Activated CD4-positive, alpha-beta memory T cell treated with anti-CD3 and anti-CD28 coated beads, Interleukin-2, amount 10 ng/mL, durations not matched to agents 7 days and 5 days (primary cell): ENCODE measurements at places on chromosomes 1 and 21.

GRCh38 chr1:159853417-159854115 lies 8.9 kb downstream of the VSIG8 start:
- peaks cover 10% of the 10 kb centered on the region for H3K4me1 ChIP-seq
- H3K27me3 ChIP-seq: no peaks in the 10 kb centered on the region
- H3K27ac ChIP-seq: no peak overlapping the region
- peak overlapping the region; percentile 68 for H3K4me3 ChIP-seq
- DNase-seq: no peak

GRCh38 chr1:236240675-236241074 lies 41.1 kb downstream of the ERO1B start:
- no peaks in the 10 kb centered on the region for H3K27me3 ChIP-seq
- H3K27ac ChIP-seq: no peak overlapping the region
- H3K4me1 ChIP-seq: no peaks in the 10 kb centered on the region

DNA sequence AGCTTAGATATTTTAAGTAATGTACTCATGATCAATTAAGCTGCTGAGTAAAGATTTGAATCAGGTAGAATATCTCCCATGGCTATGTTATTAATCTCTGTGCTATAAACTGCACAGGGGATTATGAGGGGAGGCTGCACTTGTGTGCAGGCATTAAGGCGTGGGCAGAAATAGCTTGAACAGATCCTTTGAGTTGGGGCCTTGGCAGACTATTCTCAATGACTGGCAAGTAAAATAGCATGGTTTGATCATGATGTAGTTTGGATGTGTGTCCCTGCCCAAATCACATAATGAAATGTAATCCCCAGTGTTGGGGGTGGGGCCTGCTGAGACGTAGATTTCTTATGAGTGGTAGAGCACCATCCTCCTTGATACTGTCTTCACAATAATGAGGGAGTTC lies 220.3 kb downstream of the PLPP3 start:
- no peak overlapping the region for H3K4me3 ChIP-seq
- H3K27me3 ChIP-seq: no peaks in the 10 kb centered on the region
- no peak for DNase-seq
- H3K36me3 ChIP-seq: no peaks in the 10 kb centered on the region
- H3K27ac ChIP-seq: no peak overlapping the region
- H3K4me1 ChIP-seq: no peaks in the 10 kb centered on the region

- no peaks in the 10 kb centered on the region for H3K27me3 ChIP-seq
- peaks cover 5% of the 10 kb centered on the region for H3K36me3 ChIP-seq
- no peak overlapping the region for H3K4me3 ChIP-seq
- peaks cover 31% of the 10 kb centered on the region for H3K4me1 ChIP-seq
- DNase-seq: no peak
These were observed 21.3 kb downstream of the SCAF4 start for GRCh38 chr21:31710586-31710985.

DNA sequence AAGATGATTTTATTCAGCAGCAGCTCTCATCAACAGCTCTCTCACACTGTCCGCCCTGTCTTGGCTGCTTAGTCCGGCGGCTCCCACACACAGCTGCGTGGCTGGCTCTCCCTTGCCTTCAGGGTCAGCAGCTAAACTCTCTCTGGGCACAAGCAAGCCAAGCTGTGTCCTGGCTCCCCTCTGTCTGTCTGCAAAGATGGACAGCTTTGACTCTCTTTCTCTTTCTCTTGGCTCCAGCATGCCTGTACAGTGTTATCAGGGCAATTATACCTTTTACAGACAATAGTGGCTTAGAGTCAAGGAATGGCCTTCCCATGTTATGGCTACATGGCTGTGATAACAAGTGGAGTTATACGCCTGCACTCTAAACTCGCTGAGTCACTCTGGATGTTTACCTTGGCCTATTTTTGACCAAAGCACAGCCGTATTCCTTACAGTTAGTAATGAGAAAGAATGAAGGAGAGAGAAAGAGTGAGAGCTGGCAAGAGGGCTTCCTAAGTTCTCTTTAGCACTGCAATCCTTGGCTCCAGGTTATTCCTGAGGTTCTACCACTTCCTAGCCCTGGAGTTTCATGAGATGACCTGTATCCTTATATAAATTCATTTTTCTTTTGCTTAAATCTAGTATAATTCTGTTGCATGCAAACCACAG lies 59.9 kb upstream of the ZSWIM5 start:
- DNase-seq: no peak
- no peaks in the 10 kb centered on the region for H3K4me1 ChIP-seq
- no peaks in the 10 kb centered on the region for H3K36me3 ChIP-seq
- H3K27me3 ChIP-seq: no peaks in the 10 kb centered on the region
- H3K27ac ChIP-seq: no peak overlapping the region

DNA sequence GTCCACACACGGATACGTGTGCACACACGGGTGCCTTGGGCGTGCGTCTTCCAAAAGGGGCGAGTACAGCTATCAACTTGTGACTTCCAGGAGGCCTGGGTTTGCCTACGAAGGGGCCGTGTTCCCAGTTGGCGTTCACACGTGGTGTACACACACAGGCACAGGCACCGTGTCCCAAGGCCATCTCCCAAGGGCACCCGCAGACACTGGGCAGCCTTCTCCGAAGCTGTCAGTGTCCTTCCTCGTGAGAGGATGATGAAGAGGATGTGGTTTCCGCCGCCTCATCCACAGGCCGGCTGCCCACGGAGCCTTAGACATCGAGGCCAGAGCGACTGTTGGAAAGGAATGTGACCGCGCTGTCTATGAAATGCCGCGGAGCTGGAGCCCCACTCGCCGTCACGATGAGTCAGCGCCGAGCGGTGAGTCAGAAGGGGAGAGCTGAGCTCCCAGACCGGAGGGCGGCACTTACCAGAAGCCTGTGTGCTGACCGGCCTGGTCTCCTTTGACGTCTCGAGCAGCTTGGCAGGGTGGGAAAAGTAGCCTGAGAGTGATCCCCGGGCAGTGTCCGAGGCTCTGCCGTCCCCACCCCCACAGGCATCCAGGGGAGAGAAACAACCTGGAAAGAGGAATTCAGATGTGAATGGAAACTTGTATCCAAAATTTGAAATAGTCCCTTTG lies 141.4 kb upstream of the ARHGEF16 start:
- H3K27ac ChIP-seq: no peak overlapping the region
- H3K4me1 ChIP-seq: peaks cover 7% of the 10 kb centered on the region
- no peak overlapping the region for H3K4me3 ChIP-seq
- DNase-seq: peak; percentile 45
- peaks cover 2% of the 10 kb centered on the region for H3K36me3 ChIP-seq

DNA sequence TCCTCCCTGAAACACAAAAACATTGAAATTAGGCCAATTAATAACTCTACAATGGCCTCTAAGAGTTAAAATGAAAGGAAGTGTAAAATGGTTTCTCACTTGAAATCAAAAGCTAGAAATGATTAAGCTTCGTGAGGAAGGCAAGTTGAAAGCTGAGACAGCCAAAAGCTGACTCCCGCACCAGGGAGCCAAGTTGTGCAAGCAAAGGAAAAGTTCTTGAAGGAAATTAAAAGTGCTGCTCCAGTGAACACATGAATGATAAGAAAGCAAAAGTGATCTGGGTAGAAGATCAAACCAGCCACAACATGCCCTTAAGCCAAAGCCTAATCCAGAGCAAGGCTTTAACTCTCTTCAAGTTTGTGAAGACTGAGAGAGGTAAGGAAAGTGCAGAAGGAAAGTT lies 22.8 kb downstream of the CYYR1 start:
- no peak for DNase-seq
- H3K27me3 ChIP-seq: no peaks in the 10 kb centered on the region
- H3K4me3 ChIP-seq: no peak overlapping the region
- no peaks in the 10 kb centered on the region for H3K36me3 ChIP-seq
- H3K4me1 ChIP-seq: no peaks in the 10 kb centered on the region

- no peak overlapping the region for H3K27ac ChIP-seq
- peaks cover 24% of the 10 kb centered on the region for H3K27me3 ChIP-seq
- no peak overlapping the region for H3K4me3 ChIP-seq
- DNase-seq: no peak
These were observed 15.0 kb upstream of the PTPN14 start for GRCh38 chr1:214566158-214567104.

GRCh38 chr1:178649582-178650350 lies 75.3 kb upstream of the RALGPS2 start:
- no peak overlapping the region for H3K4me3 ChIP-seq
- no peaks in the 10 kb centered on the region for H3K4me1 ChIP-seq
- DNase-seq: no peak
- no peaks in the 10 kb centered on the region for H3K36me3 ChIP-seq

DNA sequence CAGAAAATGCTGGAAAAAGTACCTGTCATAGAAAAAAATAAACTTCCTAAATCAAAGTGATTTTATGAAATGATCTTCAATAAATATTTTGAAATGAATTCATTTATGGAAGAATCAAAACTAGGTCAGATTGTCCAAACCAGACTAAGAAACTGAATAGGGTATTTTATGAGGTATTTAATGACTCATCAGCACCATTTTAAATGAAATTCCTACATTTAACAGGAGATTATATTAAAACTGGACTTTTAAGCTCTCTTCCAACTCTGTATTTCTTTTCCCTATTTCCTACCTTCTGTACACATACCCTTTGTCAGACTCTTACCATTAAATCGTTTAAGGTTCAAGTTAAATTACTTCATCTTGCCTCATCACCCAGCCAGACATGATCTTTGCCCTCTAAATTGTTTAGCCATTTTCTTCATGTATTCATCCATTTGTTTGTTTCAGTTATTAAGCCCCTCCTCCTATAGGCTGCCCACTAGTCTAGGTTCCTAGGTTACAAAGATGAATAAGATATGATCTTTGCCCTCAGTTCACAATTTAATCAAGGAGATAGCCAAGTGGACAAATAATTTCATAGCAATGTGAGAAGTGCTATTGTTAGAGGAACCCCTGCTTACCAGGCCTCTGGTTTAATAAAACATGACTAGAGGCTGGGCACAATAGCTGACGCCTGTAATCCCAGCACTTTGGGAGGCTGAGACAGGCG lies 25.0 kb downstream of the TATDN3 start:
- no peak overlapping the region for H3K27ac ChIP-seq
- no peaks in the 10 kb centered on the region for H3K27me3 ChIP-seq
- H3K4me3 ChIP-seq: no peak overlapping the region
- peaks cover 2% of the 10 kb centered on the region for H3K4me1 ChIP-seq
- H3K36me3 ChIP-seq: no peaks in the 10 kb centered on the region

DNA sequence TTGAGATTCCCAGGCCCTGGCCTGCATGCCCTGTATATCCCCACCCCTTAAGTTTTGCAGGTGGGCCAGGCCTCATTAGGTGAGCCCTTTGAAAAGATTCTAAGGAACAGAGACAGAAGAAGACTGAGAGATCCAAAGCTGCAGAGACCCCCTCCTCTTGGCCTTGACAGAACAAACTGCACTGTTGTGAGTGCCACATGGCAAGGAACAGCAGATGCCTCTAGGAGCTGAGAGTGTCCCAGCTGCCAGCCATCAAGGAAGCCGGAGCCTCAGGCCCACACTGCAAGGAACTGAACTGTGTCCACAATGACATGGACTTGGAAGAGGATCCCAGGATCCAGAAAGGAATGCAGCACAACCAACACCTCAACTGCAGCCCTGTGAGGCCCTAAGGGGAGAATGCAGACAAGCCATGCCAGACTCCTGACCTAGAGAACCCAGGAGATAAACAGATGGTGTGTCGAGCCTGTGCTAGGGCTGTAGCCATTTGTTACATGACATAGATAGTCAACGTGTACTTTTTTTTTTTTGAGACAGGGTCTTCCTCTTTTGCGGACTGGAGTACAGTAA lies 182.7 kb downstream of the AJAP1 start:
- H3K4me1 ChIP-seq: no peaks in the 10 kb centered on the region
- H3K27me3 ChIP-seq: no peaks in the 10 kb centered on the region
- no peak overlapping the region for H3K27ac ChIP-seq
- no peak for DNase-seq
- H3K4me3 ChIP-seq: no peak overlapping the region
- H3K36me3 ChIP-seq: no peaks in the 10 kb centered on the region

DNA sequence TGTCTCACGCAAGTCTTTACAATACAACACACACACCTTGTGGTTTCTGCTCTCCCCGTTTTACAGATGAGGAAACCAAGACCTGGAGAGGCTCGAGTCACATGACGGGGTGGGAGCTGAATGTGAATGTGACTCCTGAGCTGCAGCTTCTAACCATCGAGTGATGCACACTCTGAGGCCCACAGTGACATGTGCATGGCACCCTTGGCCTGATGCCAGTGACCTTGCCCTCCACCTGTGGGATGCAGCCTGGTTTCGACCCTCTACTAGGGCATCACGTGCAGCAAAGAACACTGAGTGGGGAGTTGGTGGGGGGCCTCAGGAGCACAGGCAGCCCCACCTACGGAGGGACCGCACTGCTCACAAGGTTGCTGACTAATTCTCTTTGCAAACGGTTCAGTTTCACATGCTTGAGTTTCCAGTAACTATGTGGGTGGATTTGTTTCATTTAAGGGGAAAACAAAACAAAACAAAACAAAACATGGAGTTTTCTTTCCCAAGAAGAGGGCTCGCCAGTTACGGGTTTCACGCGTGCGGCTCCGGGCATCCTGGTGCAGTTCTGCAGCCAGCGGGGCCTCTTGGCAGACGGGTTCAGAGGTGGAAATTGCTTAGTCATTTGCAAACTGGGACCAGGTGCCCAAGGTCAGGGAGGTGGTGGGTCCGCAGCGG lies 22.9 kb downstream of the SPSB1 start:
- H3K27ac ChIP-seq: peak overlapping the region; percentile 84
- H3K4me1 ChIP-seq: peaks cover 50% of the 10 kb centered on the region
- no peaks in the 10 kb centered on the region for H3K27me3 ChIP-seq
- DNase-seq: peak; percentile 68

- H3K4me3 ChIP-seq: no peak overlapping the region
- no peak for DNase-seq
- no peaks in the 10 kb centered on the region for H3K4me1 ChIP-seq
- H3K27me3 ChIP-seq: peaks cover 14% of the 10 kb centered on the region
These were observed 64.3 kb downstream of the PRKAA2 start for GRCh38 chr1:56709269-56709880.

DNA sequence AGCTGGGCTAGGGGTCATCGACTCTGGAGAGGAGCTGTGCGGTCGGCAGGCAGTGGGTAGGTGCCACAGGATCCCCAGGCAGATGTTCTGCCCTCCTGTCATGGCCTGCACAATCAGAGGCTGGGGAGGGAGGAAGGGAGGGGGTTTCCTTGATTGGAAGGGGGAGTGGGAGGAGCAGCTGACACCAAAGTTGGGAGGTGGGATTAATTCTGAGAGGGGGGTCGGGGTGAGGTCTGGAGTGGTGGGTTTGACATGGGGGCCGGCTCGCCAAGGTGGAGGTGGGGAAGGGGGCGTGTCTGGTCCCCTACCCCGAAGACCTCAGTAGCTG lies 651 bp upstream of the HPCA start:
- H3K27ac ChIP-seq: no peak overlapping the region
- H3K27me3 ChIP-seq: peaks cover 63% of the 10 kb centered on the region
- H3K36me3 ChIP-seq: no peaks in the 10 kb centered on the region
- DNase-seq: no peak

DNA sequence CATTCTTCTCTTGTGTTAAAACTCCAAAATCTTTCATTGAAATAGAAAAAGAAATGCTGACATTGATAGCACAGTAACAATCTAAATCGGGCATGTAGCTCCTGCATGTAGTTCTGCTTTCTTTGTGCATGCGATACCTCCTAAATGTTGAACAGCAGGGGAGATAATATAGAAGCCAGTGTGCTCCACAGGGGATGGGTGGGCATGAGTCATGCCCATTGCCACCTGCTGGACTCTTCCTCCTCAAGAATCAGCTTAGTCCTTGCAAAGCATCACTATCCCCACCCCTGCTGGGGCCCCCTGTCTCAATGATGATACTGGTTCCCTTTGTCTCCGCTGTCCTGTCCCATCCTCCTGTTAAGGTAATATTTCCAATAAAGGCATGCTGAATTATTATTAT lies 203.0 kb downstream of the RWDD3 start:
- H3K27ac ChIP-seq: no peak overlapping the region
- DNase-seq: no peak
- H3K4me1 ChIP-seq: no peaks in the 10 kb centered on the region
- H3K4me3 ChIP-seq: no peak overlapping the region
- no peaks in the 10 kb centered on the region for H3K36me3 ChIP-seq
- H3K27me3 ChIP-seq: no peaks in the 10 kb centered on the region

- H3K4me3 ChIP-seq: no peak overlapping the region
- H3K36me3 ChIP-seq: no peaks in the 10 kb centered on the region
- H3K27me3 ChIP-seq: no peaks in the 10 kb centered on the region
- no peak for DNase-seq
These were observed 331.9 kb downstream of the NPHP4 start for GRCh38 chr1:5660141-5660935.
